ENCODE measurements at places on chromosomes 7 and 10.

GRCh38 chr7:67916571-67917436, 920.2 kb downstream of the TYW1 start:
- DNase-seq = no peak

DNA sequence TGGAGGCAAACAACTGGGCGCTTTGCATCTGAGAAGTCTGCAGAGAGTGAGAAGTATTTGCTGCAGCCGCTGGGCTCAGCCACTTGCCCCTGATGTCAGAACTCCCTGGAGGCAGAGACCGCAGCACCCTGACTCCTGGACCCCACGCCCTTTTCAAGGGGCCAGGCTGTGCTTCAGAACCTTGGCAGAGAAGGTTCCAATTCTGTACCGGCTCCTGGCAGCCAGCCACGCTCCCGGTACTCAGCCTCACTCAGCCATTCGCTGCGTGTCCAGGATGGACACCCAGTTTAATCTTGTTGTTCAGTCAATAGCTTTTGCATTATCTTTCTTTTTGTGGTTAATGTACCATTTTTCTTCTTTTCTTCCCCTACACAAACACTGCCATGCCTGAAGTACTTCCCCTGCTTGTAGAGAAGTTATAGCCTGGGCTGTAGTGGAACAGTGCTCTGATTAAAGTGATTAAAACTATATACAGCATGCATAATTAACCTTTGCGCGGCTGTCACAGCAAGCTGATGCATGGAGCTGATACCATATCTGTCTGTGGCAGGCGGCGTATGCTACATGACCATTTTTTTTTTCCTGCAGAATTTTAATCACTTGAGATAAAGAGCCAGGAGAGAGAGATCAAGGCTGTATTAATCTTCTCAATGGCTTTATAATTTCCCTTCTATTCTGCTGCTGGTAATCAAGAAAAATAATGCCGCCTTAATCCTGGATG, 578.5 kb downstream of the SDK1 start:
- no peak for DNase-seq

DNA sequence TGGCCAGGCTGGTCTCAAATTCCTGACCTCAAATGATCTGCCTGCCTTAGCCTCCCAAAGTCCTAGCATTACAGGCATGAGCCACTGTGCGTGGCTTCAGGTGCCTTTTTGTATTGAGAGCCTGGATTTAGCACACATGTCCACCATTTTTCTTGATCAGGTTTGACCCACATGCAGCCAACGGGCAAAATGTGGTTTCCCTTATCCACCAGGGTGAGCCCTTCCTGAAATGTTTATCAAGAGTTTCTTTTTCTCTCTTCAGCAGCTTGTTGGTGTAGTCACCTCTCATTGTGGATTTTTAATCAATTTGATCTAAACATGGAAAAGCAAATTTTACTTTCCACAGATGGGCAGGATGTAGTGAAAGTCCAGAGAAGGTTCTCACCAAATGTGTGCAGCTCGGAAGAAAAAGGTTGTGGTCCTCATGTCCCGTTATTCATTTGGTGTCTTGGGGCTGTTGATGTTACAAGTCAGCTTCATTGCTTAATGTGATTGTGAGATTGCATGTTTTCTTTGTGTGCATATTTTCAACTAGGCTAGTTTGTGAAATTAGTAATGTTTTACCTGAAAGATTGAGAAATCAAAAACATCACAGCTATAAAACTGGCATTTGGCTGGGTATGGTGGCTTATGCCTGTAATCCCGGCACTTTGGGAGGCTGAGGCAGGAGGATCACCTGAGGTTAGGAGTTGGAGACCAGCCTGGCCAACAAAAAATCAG, 28.9 kb downstream of the GUSB start:
- no peak for DNase-seq

DNA sequence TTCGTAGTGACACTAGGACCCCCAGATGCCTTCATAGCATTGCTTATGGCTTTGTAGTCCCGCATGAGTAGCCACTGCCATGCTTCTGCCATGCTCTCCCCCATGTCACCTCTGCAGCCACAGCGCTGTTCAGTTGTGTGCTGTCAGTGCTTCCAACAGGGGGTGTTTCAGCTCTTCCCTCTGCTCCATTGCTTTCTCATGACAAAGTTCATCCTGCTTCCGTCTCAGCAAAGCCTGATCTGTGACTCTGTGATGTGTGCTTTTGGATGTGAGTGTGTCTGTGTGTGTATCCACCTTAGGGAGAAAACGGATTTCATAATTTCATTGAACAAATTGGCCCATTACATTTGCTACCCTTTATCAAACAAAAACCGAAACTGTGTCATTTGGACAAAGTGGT, 134.9 kb upstream of the SAMD8 start:
- no peak for DNase-seq

GRCh38 chr10:92850185-92850584, 1.9 kb downstream of the EXOC6 start:
- no peak for DNase-seq

GRCh38 chr10:19250546-19250945, 201.9 kb downstream of the MALRD1 start:
- DNase-seq = no peak

GRCh38 chr7:22627136-22627535, 99.9 kb upstream of the IL6 start:
- DNase-seq = no peak

GRCh38 chr7:34807548-34808340, 149.7 kb downstream of the NPSR1 start:
- no peak for DNase-seq

DNA sequence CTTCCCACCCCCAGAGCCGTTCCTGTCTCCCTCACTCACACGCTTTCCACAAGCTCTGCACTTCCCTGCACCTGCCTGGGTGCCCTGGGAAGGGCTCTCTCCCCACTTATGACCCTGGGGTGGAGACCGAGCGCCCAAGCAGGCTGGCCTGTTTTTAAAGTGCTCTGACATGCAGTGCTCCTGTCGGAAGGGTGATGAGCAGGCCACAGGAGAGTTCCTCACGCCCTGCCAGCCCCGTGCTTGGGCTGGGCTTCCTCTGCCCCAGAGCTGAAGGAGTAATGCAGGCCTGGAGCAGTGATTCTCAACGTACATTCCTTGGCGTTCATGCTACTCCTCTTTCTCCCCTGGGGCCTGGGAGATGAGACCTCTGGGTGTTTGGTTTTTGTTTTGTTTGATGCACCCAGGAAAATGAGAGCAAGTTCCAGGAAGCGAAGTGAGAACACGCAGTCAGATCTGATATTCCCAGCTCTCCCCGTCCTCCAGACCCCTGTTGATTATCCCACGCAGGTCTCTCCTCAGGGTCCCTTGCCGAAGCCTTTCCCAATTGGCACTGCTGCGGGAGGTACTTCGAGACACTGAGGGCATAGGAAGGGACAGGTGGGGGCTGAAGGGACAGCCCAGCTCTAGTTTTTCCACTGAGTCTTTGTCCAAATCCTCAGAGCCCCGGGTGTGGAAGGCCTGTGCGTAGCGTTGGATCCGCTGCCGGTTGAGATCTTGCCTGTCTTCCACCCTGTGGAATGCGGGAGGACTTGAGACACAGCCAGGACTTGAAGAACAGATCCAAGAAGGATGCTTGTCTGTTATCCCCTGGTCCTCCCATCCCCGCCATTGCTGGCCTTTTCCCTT, 14.1 kb downstream of the TRPV6 start:
- DNase-seq = no peak

- peak; percentile 56 for DNase-seq
These were observed 7.3 kb downstream of the LRRN3 start for GRCh38 chr7:111098011-111098925.

GRCh38 chr10:33477291-33478088, 143.0 kb upstream of the NRP1 start:
- no peak for DNase-seq

GRCh38 chr7:116138202-116138801, 72.0 kb upstream of the TES start:
- peak; percentile 33 for DNase-seq

GRCh38 chr10:103155471-103156085, 37.5 kb downstream of the NT5C2 start:
- no peak for DNase-seq

DNA sequence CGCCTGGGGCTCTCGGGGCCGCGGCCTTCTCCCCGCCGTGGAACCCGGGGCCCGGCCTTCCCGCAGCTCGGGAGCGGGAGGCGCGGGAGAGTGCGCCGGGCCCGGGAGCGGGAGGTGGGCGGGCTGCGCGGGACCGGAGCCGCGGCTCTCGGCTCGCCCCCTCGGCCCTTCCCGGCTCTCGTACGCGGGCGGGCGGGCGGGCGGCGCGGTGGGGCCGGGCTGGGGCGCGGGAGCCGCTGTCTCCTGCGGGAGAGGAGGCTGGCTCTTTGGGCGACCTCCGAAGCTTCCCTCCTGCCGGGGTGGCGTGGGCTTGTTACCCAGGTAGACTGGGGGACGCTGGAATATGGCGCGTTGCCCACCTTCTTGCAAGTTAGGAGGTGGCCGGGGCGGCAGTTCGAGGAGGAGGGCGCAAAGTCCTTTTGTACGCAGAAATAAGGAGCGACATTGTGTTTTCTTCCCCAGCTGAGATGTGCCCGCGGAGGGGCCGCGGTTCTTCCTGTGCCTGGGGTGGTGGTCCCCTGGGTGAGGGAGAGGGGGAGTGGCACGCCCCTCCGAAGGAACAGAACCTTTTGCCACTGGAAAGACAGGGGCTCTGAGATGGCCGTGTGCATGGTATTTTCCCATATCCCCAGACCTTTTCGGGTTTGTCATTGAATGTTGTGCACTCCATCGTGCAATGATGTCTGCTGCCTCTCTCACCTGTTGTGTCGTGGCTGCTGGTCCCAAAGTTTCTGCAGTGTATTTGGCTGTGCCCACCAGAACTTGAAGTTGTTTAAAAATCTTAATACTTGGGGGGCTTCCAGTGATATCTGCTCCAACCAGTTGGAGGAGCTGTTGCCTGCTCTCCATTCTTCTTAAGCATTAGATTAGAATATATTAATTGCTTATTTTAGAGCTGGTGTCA, 844 bp downstream of the NRF1 start:
- DNase-seq = peak; percentile 11

DNA sequence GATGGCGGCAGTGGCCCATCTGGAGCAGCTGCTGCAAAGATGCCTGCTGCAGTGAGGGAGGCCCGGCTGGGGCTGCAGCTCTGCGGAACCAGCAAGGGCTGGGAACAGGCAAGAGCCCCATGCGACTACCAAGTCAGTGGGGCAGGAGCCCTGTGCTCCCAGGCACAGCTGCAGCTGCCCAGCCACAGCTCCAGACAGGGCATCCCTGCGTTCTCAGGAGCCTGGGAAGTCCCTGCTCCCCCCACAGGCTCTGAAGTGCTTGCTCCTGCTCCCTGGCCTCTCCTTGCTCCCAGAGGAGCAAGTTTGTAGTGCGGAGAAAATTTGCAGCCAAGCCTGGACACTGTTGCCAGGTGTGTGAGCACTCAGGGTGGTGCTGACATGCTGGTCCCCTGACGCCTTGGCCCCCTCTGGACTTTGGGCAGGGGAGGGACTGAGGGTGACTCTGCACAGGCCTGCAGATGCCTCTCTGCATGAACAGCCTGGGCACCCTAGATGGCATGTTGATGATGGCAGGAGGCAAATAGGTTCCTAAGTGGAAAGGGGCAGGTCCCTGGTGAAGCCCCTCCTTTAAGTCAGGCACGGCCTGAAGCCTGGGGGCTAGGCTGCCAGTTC, 105.6 kb downstream of the LYZL1 start:
- DNase-seq = no peak

GRCh38 chr10:48710647-48711275, 26.1 kb downstream of the WDFY4 start:
- no peak for DNase-seq

DNA sequence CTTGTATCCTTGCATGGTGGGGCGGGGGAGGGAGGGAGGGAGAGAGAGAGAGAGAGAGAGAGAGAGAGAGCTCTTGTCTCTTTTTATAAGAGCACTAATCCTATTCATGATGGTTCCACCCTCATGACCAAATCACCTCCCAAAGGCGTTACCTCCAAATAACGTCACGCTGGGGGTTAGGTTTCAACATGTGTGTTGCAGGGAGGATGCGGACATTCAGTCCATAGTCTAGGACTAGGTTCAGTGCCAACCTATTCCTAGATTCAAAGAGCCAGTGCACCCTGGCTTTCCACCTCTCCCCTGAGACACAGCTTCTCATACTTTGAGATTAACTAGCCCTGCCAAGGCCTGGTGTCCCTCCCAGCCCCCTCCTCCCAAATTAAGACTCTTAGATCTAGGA, 123.0 kb downstream of the GRK5 start:
- DNase-seq = no peak

DNA sequence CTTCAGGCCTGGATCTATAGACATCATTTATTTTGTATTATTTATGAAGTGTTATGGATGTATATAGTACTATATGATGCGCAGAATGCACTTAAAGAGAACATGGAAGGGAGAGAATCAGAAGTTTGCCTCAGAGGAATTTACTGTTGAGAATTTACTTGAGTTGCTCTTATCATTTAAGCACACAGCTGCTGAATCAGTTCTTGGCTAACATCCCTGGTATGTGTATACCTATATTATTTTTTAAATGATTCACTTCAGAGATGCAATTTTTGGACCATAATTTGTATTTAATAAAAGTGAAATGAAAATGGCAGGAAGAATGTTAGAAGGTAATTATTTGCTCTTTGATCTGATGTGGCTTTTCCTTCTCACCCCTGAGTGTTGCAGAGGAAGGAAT, 191.6 kb downstream of the BICC1 start:
- no peak for DNase-seq

DNA sequence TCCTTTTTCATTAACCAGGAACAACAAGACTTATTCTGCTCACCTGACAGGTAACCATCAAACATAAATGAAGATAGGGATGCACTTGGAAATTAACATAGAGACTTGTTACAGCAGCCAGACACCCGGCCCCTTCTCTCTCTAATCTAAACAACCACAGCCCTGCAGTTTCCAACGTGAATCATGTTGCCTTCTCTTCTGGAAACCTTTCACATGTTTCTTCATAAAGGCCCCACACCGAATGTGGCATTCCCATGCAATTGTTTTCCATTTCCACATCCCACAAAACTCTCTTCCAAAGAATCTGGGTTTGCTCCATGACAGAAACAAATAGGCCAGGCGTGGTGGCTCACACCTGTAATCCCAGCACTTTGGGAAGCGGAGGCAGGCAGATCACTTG, 15.0 kb upstream of the WDR86 start:
- DNase-seq = no peak

- DNase-seq = peak; percentile 14
These were observed 7.4 kb downstream of the INPP5A start for GRCh38 chr10:132544744-132545658.

DNA sequence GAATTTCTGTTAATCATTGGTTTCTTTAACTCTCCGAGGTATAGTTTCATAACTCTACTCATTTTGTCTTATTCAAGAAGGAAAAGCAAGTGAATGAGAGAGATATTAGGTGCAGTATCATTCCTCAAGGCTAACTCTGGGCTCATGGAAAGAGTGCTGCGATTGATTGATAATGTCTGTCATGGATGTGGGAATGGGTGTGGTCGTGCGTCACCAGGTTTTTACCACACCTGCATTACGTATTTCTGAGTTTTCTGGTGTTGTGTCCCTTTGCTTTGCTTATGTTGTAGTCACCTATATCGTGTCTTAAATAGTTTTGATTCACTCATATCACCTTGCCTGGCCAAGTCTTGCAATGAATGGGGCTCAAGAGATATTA, 44.9 kb upstream of the ZNF438 start:
- DNase-seq = no peak

DNA sequence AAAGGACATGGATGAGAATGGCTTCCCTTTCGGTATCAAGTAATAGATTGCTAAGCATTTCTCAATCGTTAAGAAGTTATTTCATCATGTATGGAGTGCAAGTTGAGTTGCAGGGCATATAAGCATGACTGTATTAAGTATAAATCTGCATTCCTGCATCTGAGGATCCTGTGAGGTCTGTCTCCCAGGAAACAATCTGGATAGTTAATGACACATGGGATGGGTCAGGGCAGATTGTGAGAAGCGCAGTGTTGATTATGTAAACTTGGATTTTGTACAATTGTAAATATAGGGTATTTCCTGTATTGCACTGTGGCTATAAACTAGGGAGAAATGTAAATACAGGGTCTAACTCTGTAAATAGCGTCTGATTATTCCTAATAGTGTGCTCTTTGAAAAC, 102.6 kb downstream of the PLXDC2 start:
- DNase-seq = no peak

All from CD4-positive, alpha-beta T cell treated with Interleukin-6 at 100 ng/mL for 8 hours (primary cell).